ENCODE measurements at places on chromosomes 2 and 18.

DNA sequence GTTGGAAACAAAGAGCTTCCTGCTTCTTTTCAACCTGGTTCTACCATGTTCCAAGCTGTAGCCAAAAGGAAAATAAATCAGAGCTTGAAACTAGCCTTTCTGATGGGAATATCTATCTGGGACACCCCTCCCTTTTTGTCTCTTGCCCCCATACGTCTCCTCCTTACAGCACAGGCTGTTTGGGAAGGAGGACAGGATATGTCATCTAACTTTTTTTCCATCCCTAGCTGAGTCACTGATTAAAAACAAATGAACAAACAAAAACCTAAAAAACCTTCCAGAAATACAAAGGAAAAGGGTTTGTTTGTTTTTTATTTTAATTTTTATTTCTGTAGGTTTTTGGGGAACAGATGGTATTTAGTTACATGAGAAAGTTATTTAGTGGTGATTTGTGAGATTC is 151.6 kb downstream of the FAM210A start:
- no peak for DNase-seq

DNA sequence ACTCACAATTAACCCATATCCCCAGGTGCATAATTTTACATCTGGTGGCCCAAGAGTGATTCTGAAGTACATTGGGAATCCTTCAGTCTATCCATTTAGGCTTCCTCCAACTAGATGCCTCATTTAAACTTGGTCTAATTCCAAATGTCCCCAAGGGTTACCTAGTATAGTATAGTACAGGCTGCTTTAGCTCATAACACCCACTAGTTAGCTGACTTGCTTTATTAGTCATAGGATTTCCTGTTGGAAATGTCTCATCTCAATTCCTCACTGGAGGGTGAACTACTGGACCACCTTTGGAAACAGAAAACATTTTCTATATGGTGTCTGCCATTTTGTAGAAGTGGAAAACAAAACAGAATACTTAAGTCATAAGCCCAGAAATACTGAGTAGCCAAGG is 202.5 kb upstream of the SESTD1 start:
- no peak for DNase-seq

DNA sequence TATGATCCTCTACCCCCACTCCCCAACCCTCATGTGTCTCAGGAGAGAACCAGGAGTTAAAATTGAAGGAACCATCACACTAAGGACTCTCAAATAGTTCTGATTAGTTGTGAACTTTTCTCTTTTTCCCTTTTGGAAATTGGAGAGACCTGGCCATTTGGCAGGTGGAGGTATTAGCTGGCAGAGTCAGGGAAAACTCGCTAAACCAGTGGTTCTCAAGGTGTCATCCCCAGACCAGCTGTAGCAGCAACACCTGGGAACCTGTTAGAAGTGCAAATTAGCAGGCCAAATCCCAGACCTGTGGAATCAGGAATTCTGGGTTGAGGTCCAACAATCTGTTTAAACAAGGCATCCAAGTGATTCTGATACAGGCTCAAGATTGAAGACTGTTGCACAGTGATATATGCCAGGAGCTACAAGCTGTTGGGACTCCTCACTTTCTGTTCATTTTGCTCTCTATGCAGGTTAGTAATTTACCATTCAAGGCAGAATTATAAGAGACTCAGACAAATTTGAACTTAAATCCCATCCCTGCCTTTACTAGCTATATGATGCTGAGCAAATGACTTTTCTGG is 2.8 kb upstream of the TMEM131 start:
- no peak for DNase-seq

- DNase-seq: no peak
These were observed 14.9 kb upstream of the SLC39A10 start for GRCh38 chr2:195642027-195642678.
